ENCODE measurements at places on chromosomes 4 and X.

DNA sequence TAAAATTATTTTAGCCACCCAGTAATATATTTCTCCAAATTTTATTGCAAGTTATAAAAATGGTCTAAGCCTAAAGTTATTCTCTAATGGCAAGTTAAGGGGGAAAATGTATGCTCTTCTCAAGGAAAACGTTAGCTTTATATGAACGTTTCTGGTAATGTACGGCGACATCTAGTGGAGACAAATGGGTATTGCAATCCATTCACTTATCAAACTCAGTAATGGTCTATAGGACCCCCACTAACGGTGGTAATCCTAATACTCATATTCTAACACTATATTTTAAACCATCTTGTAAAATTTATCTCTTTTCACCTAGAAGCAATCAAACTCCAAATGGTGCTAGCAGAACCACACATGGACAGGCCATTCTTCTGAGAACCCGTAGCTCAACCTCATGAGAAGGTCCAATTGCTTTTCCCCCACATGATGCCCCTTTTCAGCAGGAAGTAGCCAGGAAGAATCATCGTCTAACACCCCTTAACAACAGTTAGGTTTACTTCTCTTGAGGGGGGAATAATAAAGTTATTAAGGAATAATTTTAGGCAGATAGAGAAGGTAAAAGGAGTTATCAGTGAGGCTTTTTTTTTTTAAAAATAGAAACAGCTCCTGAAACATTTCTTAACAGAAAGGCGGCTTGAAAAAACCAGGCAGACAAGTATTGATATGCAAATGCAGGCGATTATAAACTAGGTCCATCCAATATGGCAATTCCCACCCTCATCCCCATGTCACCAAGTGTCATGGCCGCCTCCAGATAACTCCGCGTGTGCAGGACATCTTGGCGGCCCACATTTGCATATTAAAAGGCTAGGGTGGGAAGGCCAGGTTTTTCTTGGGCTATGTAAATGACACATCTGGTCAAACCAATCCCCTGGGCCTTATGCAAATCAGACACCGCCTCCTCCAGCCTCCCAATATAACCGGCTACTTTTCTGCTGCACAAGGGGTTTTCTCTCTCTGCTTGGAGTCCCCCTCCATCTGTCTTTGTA is 35.0 kb downstream of the NUDT11 start:
- DNase-seq: no peak

GRCh38 chr4:95209927-95210326 is 338.8 kb downstream of the UNC5C start:
- DNase-seq: no peak

DNA sequence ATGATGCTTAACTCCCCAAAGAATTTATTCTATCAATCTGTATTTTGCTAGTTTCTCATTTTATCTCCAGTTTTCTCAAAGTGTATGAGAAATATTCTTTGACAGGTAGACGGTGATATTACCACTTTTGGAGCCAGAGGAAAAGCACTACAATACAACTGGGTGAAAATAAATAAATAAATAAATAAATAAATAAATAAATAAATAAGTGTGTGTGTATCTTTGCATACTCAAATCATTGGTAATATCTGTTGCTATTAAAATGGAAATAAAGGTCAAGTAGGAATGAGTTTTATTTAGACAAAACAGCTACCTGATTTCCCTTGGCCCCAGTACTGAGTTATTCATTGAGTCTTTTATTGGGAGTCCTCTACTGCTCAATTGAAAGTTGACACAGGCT is 114.3 kb downstream of the RBMX2 start:
- no peak for DNase-seq

GRCh38 chr4:90226734-90227133 is 99.5 kb downstream of the CCSER1 start:
- no peak for DNase-seq

GRCh38 chrX:6849716-6850414 is 297.6 kb upstream of the STS start:
- no peak for DNase-seq

DNA sequence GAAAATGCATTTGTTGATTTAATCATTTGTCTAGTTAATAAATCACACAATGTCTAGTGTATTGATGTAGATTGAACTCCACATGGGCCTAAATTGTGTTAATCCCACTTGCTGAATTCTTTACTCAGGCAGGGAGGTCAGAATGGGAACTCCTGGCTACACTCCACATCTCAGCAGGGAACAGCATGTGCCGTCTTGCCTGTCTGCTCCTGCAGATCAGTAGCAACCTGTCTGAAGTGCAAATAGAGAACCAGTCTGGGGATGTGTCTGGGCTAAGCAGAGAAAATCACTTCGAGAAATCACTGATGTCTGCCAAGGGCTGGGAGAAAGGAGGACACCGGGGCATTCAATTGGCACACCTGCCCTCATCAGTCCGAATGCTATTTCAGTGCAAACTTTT is 16.5 kb upstream of the MXRA5 start:
- no peak for DNase-seq

DNA sequence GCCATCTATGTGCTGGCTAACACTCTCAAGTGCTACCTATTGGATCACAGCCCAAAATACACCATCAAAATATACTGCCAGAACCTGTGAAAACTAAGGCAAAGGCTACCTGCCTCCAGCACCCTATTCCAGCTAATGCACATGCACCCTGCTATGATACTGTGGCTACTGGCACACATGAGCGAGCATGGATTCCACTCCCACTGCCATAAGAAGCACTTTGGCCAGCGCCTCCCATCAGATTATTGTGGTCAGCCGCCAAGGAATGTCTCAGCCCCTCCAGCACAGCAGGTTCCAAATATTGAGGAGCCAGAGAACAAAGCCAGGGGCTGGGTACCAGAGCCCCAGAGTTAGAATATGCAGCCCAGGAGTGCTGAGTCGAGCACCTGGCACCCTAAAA is 32.5 kb upstream of the TMPRSS11F start:
- DNase-seq: no peak

DNA sequence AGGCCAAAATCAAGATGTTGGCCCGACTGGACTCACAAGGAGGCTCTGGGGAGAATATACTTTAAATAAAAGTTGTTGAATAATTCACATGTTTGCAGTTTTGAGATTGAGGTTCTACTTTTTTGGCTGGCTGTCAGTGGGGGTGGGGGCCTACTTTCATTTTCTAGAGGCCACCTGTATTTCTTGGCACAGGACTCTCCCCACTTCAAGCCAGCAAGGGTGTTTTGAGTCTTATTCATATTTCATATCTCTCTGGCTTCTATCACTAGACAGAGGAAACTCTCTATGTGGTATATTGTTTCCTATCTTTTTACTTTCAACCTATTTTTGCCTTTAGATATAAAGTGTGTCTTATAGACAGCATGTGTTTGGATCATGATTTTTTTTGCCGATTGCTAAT is 266.4 kb downstream of the PRR32 start:
- DNase-seq: no peak

DNA sequence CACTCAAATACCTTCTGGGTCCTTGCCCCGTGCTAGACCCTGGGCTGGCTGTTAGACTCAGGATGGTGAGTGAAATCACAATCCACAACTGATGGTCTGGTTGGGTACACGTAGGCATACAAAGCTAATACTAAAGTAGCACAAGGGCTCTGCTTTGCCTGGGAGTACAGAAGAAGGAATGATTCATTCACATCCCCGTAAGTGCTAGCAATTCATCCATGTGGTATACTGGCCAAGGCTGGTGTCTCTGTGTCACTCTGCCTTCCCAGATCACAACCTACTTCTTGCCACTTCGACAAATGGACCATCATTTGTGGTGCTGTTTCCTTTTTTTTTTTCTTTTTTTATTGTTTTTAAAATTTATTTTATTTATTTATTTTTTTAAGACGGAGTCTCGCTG is 19.7 kb upstream of the RBM47 start:
- no peak for DNase-seq

GRCh38 chr4:77859256-77859655 is 3.4 kb upstream of the MRPL1 start:
- no peak for DNase-seq

DNA sequence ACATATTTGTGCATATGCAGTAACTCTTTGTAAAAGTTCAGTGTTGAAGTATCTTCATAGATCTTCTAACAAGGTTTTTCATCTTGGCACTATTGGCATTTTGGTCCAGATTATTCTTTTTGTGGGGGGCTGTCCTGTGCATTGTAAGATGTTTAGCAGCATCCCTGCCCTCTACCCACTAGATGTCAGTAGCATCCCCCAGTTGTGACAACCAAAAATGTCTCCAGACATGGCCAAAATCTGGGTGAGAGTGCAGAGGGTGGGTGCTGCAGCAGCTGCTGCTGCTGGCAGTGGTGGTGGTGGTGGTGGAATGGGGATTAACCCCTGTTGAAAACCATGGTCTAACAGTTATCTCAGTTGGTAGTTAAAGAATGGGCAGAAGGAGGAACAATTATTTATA is 370.0 kb downstream of the GPAT3 start:
- DNase-seq: no peak

- DNase-seq: no peak
Observed at GRCh38 chr4:6357476-6357875, 87.8 kb downstream of the WFS1 start.

GRCh38 chrX:9693307-9694001 is 72.2 kb downstream of the GPR143 start:
- no peak for DNase-seq

DNA sequence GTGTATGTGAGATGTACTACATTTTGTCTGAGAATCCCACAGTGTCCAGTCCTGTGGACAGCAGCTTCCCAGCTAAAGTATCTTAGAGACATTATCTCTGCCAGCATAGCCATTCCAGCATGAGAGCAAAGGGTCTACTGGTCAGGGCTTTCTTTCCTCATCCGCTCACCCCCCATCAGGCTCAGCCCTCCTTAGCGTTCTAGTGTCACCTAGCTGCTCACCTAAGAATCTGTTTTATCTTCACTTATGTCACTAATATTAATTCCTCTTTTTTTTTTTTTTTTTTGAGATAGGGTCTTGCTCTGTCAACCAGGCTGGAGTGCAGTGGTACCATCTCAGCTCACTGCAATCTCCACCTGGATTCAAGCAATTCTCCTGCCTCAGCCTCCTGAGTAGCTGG is 15.6 kb downstream of the RUFY3 start:
- no peak for DNase-seq

DNA sequence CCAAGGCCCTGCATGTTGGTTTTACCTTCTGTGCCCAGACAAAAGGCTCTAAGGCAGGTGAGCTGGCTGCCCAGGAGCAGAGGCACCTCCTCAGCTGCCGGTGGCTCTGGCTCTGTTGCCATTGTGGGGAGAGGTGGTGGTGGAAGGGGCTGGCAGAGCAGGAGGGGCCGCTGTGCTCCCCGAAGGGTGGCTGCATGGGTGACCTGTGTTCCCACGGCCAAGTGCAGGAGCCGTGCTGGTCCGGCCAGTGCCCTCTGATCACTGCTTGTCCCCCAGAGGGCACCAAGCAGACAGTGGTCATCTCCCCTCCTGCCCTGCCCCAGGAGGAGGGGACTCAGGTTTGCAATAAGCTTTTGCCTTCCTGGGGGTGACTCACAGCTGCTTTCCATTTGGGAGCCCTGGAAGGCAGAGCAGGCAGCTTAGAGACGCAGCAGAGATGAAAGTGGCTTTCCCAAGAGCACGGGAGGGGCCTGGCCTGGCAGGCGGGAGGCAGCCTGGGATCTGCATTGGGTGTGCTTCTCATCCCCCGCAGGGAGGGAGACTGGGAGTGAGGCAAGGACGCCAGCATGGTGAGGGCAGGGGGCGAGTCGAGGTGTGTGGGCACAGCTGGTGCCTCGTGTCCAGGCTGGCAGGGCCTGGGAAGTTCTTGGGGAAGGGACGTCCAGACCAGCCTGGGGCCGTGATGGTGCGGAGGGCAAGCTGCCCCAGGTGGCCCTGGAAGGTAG is 28.7 kb downstream of the DOK7 start:
- no peak for DNase-seq

- DNase-seq: no peak
Observed at GRCh38 chr4:113524096-113524495, 237.4 kb downstream of the CAMK2D start.

DNA sequence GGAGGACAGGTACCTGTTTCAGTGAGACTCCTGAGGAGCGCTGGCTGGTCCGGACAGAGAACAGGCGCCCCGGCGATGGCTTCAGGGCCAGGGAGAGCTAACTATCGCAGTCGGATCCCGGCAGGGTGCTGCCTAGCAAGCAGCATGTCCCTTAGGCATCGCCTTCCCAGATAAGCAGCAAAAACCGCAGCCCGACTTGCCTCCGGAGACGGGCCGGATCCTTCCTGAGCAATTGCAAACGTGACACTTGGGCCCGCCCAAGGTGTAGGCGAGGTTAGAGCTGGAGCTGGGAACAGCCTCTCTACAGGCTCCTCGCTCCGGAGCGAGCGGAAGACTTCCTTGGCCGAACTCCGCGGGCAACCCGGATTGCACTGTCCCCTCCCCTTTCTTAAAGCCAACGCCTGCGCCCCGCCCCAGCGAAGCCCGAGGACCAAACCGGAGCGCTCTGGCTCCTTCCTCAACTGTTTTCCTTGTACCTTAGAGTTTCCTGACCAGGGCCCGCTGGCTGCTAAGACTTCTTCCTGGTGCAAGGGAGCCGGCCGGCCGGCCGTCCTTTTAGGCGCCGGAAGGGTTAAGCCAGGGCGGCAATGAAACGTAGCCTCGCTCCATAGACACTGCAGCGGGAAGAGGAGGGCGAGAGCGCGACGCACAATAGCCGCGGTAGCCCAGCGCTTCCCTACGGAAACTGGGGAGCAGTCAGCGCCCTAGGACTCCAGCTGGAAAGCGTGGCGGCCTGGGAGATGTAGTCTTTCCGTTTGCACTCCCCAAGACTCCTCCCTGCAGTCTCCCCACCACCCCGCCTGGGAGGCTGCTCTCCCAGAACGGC is at the start of gene OPHN1:
OPHN1 (minus strand) TSS at position 341 of the 826 bp plus-strand sequence. CDS start 475 bp downstream, outside the sequence.
- DNase-seq: no peak

GRCh38 chr4:76856243-76857073 is 41.5 kb downstream of the SOWAHB start:
- DNase-seq: no peak

DNA sequence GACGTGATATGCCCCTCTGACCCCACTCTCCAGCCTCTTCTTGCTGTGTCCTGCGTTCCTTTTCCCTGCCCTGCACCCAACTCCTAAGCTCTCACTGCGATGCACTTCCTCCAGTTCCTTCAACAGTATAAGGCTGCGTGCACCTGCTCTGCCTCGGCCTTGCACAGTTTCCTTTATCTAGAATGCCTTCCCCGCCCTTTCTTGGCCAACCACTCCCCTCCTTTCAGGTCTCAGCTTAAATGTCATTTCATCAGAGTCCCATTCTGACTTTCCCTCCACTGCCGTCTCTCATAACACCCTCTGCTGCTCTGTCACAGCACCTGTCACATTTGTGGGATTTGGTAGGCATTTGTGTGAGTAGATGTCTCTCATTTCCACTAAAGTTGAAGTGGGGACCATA is 58.4 kb upstream of the NEIL3 start:
- no peak for DNase-seq
